Lower leg skin (tissue), 4 donors: ENCODE measurements at places on chromosomes 2 and 18. TPM values are rescaled to one million over a fixed set of nuclear protein-coding genes. Genes with fewer than 3 reads are reported as not detected.

Gene TTC39C
- total RNA-seq = 69.7 TPM

Gene IL36A
- not detected for total RNA-seq

Gene MOGAT1
- not detected for total RNA-seq

Gene ABCG8
- not detected for total RNA-seq

Gene ANKRD29
- 2.0 TPM for total RNA-seq

Gene DYNAP
- not detected for total RNA-seq
